ENCODE measurements at places on chromosomes 11 and 22. TPM values are rescaled to one million over a fixed set of nuclear protein-coding genes. Genes with fewer than 3 reads are reported as not detected.

The SERHL2 gene
- total RNA-seq, result 2.5 TPM

The CCDC87 gene
- 0.56 TPM for total RNA-seq

The SDHAF2 gene
- total RNA-seq, result 28.7 TPM

The BRD1 gene
- total RNA-seq, result 24.2 TPM

The CD248 gene
- 51.9 TPM for total RNA-seq

The UBQLN3 gene
- 0.10 TPM for total RNA-seq

The TMEM45B gene
- not detected for total RNA-seq

The C11orf21 gene
- 0.07 TPM for total RNA-seq

The ANAPC15 gene
- 14.0 TPM for total RNA-seq

The HPS5 gene
- 47.5 TPM for total RNA-seq

The MYRF gene
- total RNA-seq, result 1.0 TPM

The IGF2 gene
- 0.10 TPM for total RNA-seq

The TRIM49 gene
- not detected for total RNA-seq

The GLB1L3 gene
- not detected for total RNA-seq

The CRYBB3 gene
- total RNA-seq, result not detected

The OTOG gene
- total RNA-seq, result not detected

The CDHR5 gene
- total RNA-seq, result not detected

The OLFML1 gene
- total RNA-seq, result 3.4 TPM

The MMP13 gene
- total RNA-seq, result not detected

The GPR83 gene
- total RNA-seq, result not detected

The UBTFL1 gene
- total RNA-seq, result not detected

The UPB1 gene
- total RNA-seq, result under 0.01 TPM

The FAM180B gene
- total RNA-seq, result not detected
